ENCODE measurements at places on chromosomes 12 and 14. TPM values are rescaled to one million over a fixed set of nuclear protein-coding genes. Genes with fewer than 3 reads are reported as not detected.

GRCh38 chr12:121366063-121366459, 13.8 kb upstream of the ANAPC5 start:
- H3K4me1 ChIP-seq: no peaks in the 10 kb centered on the region
- H3K27ac ChIP-seq: no peak overlapping the region
- no peaks in the 10 kb centered on the region for H3K36me3 ChIP-seq
- H3K4me3 ChIP-seq: no peak overlapping the region

- no peaks in the 10 kb centered on the region for H3K27me3 ChIP-seq
- H3K4me3 ChIP-seq: peak overlapping the region; percentile 73
- peak overlapping the region; percentile 99 for H3K27ac ChIP-seq
These were observed 1.8 kb upstream of the BHLHE41 start for GRCh38 chr12:26126340-26127284.

GRCh38 chr12:77231501-77231918, 166.1 kb upstream of the E2F7 start:
- H3K4me1 ChIP-seq: no peaks in the 10 kb centered on the region
- H3K4me3 ChIP-seq: no peak overlapping the region
- no peaks in the 10 kb centered on the region for H3K27me3 ChIP-seq
- no peaks in the 10 kb centered on the region for H3K36me3 ChIP-seq

GRCh38 chr12:66500841-66501240, 178.0 kb downstream of the GRIP1 start:
- no peak for DNase-seq
- H3K27me3 ChIP-seq: no peaks in the 10 kb centered on the region
- H3K36me3 ChIP-seq: no peaks in the 10 kb centered on the region
- H3K27ac ChIP-seq: no peak overlapping the region
- no peak overlapping the region for H3K4me3 ChIP-seq

DNA sequence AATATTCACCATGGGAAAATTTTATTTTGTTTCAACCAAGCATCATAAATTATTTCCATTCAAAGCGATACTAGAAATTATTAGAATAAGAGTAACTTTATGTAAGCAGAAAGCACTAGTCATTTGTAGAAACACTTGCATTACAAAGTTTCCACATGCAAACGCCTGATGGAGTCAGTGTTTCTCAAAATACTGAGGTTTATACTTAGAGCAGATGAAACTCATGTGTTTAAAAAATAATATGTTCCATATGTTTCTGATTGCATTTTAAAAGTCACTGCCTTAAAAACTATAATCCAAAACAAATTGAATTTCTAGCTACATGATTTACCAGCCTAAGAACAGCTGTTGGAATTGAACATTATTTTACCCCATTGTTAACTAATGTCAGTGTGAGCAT, 1246.4 kb downstream of the SLC16A7 start:
- no peak overlapping the region for H3K27ac ChIP-seq
- no peaks in the 10 kb centered on the region for H3K27me3 ChIP-seq
- no peak for DNase-seq
- H3K36me3 ChIP-seq: no peaks in the 10 kb centered on the region

DNA sequence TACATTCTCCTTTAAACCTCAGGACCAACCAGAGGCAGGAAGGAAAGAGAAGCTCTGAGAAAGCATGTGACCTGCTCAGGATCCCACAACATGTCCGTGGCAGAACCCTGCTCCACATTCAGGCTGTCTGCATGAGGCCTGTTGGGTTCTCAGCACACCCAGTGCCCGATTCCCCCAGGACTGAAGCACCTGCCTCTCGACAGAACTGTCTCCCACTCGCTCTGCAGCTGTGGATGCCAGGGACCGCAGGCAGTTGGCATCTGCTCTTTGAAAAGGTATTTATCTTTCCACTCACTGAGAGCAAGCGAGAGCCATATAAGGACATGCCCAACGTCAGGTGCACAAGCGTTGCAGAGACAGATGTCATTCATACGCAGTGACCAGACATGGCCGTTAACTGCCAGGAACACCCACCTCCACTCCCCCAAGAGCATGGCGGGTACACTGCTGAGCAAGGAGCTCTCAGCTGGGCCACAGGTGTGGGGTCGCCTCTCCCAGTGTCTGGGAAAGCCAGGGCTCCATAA, 18.9 kb downstream of the PITPNM2 start:
- H3K27ac ChIP-seq: peak overlapping the region; percentile 69
- H3K4me3 ChIP-seq: no peak overlapping the region
- no peaks in the 10 kb centered on the region for H3K36me3 ChIP-seq
- H3K27me3 ChIP-seq: no peaks in the 10 kb centered on the region
- DNase-seq: no peak

DNA sequence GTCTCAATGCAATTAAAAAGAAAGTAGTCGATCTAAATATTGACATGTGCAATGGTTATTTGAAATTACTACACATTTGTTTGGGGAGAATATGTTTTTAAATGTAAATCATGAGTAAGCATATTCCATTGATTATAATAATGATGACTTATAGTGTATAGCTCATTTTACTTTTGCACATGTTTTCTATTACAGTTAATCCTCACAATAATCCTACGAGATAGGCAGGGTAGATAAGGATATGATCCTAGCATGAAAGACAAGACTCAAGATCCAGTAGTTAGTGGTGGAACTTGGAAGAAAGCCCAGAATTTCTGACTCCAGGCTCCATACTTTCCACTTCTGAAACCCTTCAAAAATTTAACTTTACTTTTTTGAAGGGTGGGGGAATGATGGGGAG, 94.0 kb downstream of the NAV3 start:
- H3K4me3 ChIP-seq: no peak overlapping the region
- H3K27ac ChIP-seq: no peak overlapping the region
- no peaks in the 10 kb centered on the region for H3K27me3 ChIP-seq
- H3K36me3 ChIP-seq: no peaks in the 10 kb centered on the region
- no peak for DNase-seq
- H3K4me1 ChIP-seq: peaks cover 8% of the 10 kb centered on the region

DNA sequence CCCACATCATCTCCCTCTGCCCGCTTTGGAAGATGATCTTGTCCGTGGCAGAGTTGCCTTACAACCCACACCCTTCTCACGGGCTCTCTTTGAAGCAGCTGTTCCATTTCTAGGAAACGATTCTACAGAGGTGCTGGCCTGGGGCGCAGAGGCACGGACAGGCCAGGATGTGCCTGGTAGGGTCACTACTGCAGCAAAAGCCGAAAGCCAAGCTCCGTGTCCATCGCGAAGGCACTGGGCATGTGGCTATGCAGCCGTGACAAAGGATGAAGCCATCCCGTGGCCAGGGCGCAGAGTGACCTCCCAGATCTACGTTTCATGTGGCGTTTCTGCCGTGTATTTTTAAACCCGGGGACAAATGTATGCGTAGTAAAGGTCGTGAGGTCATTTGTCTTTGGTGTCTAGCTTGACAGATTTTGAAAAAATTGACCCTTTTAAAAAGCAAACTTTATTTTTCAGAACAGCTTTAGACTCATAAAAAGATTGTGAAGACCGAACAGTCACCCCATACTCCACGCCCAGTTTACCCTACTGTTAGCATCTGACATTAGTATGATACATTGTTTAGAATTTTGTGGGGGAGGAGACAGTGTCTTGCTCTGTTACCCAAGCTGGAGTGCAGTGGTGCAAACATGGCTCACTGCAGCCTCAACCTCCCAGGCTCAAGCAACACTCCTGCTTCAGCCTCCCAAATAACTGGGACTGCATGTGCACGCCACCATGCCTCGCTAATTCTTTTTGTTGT, 40.4 kb upstream of the NCOR2 start:
- H3K36me3 ChIP-seq: no peaks in the 10 kb centered on the region
- no peak overlapping the region for H3K4me3 ChIP-seq
- no peaks in the 10 kb centered on the region for H3K27me3 ChIP-seq
- H3K27ac ChIP-seq: no peak overlapping the region
- H3K4me1 ChIP-seq: no peaks in the 10 kb centered on the region

Gene GSKIP
- total RNA-seq: 30.7 TPM

Gene IKZF4
- total RNA-seq: 6.6 TPM

Gene CLEC4D
- total RNA-seq: 0.41 TPM

Gene IRF9
- 56.6 TPM for total RNA-seq

Gene GNG2
- total RNA-seq: 44.2 TPM

Gene TAS2R7
- not detected for total RNA-seq

Gene APOF
- not detected for total RNA-seq

Gene SSPN
- total RNA-seq: 54.0 TPM

Gene HOXC12
- not detected for total RNA-seq

Gene OTUB2
- 0.55 TPM for total RNA-seq

Gene PHETA1
- 6.1 TPM for total RNA-seq

All from sigmoid colon (tissue), 7 donors.